ENCODE measurements at places on chromosomes 12 and 14.

- H3K4me3 ChIP-seq, result no peak overlapping the region
- no peak for DNase-seq
- peak overlapping the region; percentile 68 for H3K27ac ChIP-seq
These were observed 472.2 kb downstream of the RAD51B start for GRCh38 chr14:68291820-68292219.

GRCh38 chr12:23834076-23834475, 115.4 kb downstream of the SOX5 start:
- no peak overlapping the region for H3K27ac ChIP-seq
- DNase-seq, result no peak
- H3K27me3 ChIP-seq, result no peaks in the 10 kb centered on the region
- H3K36me3 ChIP-seq, result no peaks in the 10 kb centered on the region
- H3K4me1 ChIP-seq, result no peaks in the 10 kb centered on the region

GRCh38 chr14:55129428-55130195, 560 bp downstream of the LGALS3 start:
- H3K4me3 ChIP-seq, result peak overlapping the region; percentile 71
- H3K36me3 ChIP-seq, result no peaks in the 10 kb centered on the region
- H3K27me3 ChIP-seq, result no peaks in the 10 kb centered on the region
- peak overlapping the region; percentile 7 for H3K27ac ChIP-seq

DNA sequence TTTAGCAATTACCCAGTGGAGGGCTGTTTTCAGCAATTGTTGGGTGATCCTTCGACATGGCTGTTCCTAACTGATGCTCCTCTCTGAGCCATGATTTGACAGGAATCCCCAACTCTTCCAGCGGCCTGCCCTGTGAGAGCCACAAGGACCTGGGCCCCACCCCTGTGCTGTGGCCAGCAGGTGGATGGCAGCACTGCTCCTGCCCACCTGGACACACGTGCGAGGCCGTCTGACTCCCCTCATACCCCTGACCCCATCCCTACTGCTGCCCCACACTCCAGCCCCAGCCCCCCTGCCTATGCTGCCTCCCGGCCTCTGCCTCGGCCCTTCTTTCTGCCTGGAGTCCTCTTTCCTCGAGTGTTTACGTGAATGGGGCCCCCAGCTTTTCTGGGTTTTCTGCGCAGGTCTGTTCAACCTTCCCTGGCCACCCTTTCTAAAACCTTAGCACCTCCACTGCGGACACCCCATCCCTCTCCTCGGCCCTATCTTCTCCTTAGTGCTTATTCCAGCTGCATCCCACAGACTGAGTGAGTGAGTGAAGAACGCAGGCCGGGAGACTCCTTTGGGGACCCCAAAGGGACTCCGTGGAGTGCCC, 111.4 kb downstream of the DICER1 start:
- H3K27me3 ChIP-seq, result peaks cover 4% of the 10 kb centered on the region
- no peaks in the 10 kb centered on the region for H3K4me1 ChIP-seq
- no peak overlapping the region for H3K27ac ChIP-seq
- no peaks in the 10 kb centered on the region for H3K36me3 ChIP-seq

- no peaks in the 10 kb centered on the region for H3K27me3 ChIP-seq
- no peak for DNase-seq
- no peak overlapping the region for H3K27ac ChIP-seq
- H3K36me3 ChIP-seq, result peaks cover 6% of the 10 kb centered on the region
- H3K4me3 ChIP-seq, result no peak overlapping the region
- H3K4me1 ChIP-seq, result no peaks in the 10 kb centered on the region
These were observed 4.9 kb downstream of the TGM1 start for GRCh38 chr14:24258119-24258518.

GRCh38 chr12:120090206-120090605, 26.3 kb downstream of the RAB35 start:
- peaks cover 11% of the 10 kb centered on the region for H3K27me3 ChIP-seq
- H3K4me1 ChIP-seq, result peaks cover 36% of the 10 kb centered on the region

- no peak overlapping the region for H3K4me3 ChIP-seq
- peaks cover 3% of the 10 kb centered on the region for H3K27me3 ChIP-seq
- no peaks in the 10 kb centered on the region for H3K4me1 ChIP-seq
- no peak overlapping the region for H3K27ac ChIP-seq
- peaks cover 5% of the 10 kb centered on the region for H3K36me3 ChIP-seq
These were observed 417.5 kb downstream of the TMEM117 start for GRCh38 chr12:44253338-44253856.

- no peak overlapping the region for H3K4me3 ChIP-seq
- H3K27me3 ChIP-seq, result no peaks in the 10 kb centered on the region
- no peak for DNase-seq
- no peak overlapping the region for H3K27ac ChIP-seq
These were observed 12.9 kb downstream of the DGLUCY start for GRCh38 chr14:91126761-91127160.

- no peak overlapping the region for H3K27ac ChIP-seq
- DNase-seq, result no peak
- no peaks in the 10 kb centered on the region for H3K4me1 ChIP-seq
- no peak overlapping the region for H3K4me3 ChIP-seq
These were observed 23.5 kb upstream of the PPFIBP1 start for GRCh38 chr12:27500546-27500945.

- no peaks in the 10 kb centered on the region for H3K4me1 ChIP-seq
- H3K36me3 ChIP-seq, result no peaks in the 10 kb centered on the region
- no peak overlapping the region for H3K4me3 ChIP-seq
- DNase-seq, result no peak
- H3K27ac ChIP-seq, result no peak overlapping the region
These were observed 214.3 kb upstream of the NUDT4 start for GRCh38 chr12:93163260-93164036.

DNA sequence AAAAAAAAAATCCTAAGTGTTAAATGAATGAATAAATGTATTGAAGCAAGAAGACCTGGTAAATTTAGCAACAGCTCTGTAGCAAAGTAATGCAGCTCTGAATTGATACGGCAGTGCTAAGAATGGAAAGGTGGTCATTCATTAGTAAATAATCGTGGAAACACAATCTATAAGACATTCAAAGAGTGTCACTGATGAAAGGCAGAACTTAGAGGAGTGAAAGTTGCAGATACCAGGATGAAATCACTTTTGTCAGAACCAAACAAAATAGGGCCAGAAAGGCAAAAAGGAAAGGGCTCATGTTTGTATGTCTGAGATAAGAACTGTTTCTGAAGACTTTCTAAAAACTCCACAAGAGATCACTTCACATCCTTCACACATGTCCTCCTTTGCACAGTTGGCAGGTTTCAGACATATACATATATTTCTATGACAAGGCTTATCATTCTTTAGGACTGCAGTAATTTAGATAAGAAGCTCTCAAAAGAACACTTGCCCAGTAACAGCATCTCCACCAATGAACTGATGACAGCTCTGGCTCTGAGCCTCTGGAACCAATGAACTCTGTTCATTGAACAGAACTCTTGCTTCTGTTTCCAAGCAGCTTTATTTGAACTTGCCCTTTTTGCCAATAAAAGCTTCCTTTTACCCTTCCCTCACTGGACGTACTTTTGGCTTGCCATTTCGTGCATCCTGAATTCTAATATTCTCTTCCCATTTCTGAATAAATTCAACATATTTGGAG, 4.2 kb upstream of the LRR1 start:
- peaks cover 10% of the 10 kb centered on the region for H3K27me3 ChIP-seq
- H3K27ac ChIP-seq, result no peak overlapping the region
- H3K4me3 ChIP-seq, result no peak overlapping the region
- H3K4me1 ChIP-seq, result peaks cover 25% of the 10 kb centered on the region
- DNase-seq, result no peak

GRCh38 chr14:89393222-89393745, 23.7 kb downstream of the FOXN3 start:
- peaks cover 75% of the 10 kb centered on the region for H3K4me1 ChIP-seq
- H3K36me3 ChIP-seq, result no peaks in the 10 kb centered on the region
- H3K4me3 ChIP-seq, result peak overlapping the region; percentile 2
- H3K27me3 ChIP-seq, result peaks cover 6% of the 10 kb centered on the region
- H3K27ac ChIP-seq, result peak overlapping the region; percentile 6
- no peak for DNase-seq

GRCh38 chr12:52344111-52344510, 22.9 kb upstream of the KRT83 start:
- no peaks in the 10 kb centered on the region for H3K4me1 ChIP-seq
- no peaks in the 10 kb centered on the region for H3K36me3 ChIP-seq
- H3K4me3 ChIP-seq, result no peak overlapping the region

DNA sequence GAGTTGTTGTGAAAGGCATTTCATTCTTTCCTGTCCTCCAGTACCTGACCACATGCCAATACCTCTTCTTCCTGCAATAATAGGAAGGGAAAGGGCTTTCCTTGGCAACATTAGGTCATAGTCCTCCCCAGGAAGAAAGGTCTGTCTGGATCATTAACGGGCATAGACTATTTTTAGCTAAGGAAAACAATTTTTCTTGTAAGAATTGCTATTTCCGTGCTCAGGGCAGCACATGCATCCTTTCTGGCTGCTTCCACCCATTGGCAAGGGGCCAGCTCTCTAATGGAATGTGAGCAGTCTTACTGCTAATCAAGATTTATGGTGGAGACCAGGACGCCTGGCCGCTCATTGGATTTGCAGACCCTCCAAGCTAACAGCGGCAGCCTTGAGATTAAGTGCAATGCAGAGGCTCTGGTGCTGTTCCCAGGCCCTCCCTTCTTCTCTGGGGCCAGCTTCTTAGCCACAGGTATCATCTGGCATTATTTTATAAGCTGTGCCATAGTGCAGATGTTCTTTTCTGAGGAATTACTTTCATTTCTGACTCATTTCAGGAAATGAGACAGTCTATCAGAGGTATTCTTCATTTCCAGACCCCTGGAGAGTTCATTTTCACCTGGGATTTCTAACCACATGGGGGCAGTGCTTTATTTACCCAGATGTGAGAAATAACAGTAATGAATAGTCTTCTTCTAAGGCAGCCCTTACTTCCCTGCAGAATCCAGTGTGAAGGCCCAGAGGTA, 52.9 kb downstream of the ANO6 start:
- H3K4me1 ChIP-seq, result peaks cover 28% of the 10 kb centered on the region
- DNase-seq, result no peak
- no peaks in the 10 kb centered on the region for H3K27me3 ChIP-seq

DNA sequence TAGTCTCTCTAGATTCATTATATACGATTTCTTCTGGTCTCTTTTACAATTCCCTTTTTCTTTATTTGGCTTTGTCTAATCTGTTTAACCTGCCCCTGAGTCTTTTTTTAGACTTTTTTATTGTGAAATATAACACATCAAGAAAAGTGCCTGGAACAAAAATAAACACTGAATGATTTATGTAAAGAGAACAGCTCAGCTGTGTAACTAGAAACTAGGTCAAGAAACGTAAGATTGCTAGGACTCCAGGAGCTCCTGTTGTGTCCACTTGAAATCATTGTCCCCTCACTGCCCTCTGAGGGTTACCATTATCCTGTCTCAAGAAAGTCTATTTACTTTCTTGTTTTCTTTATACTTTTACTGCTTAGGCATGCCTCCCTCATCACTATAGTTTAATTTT, 23.1 kb downstream of the EXD2 start:
- peaks cover 10% of the 10 kb centered on the region for H3K36me3 ChIP-seq
- H3K27ac ChIP-seq, result no peak overlapping the region
- no peak for DNase-seq
- H3K27me3 ChIP-seq, result no peaks in the 10 kb centered on the region
- no peak overlapping the region for H3K4me3 ChIP-seq
